Activated T-helper 1 cell treated with Interleukin-2 at 50 U/mL for 16 hours (primary cell): ENCODE measurements at places on chromosomes 11 and 22.

- DNase-seq: no peak
Observed at GRCh38 chr11:30106222-30107181, 89.7 kb upstream of the KCNA4 start.

- DNase-seq: no peak
Observed at GRCh38 chr11:86800076-86800959, at the start of gene PRSS23. TSS of gene PRSS23 (plus strand) at chr11:86800542. CDS start at chr11:86807644, 7,102 bp downstream.

- DNase-seq: no peak
Observed at GRCh38 chr22:18979957-18980356, 43.9 kb upstream of the PRODH start.

GRCh38 chr22:30643055-30643875 is 7.7 kb downstream of the SLC35E4 start:
- DNase-seq: no peak

DNA sequence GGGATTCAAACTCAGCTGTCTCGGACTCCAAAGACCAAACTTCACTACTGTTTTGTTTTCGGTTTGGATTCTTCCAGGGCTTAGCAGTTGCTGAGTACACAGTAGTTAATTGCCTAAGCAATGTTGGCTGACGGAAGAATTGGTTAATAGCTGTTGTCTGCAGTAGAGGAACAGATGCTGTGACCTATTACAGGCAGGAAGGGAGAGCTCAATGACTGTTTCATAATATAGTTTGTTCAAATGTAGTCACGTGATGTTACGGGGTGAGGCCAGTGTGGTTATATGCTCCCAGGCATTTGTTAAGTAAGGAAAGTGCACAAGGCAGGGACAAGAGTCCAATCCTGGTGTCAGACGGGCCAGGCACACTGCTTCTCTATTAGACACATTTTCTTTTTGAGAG is 222.6 kb upstream of the CCDC90B start:
- no peak for DNase-seq

GRCh38 chr11:62025487-62026105 is 58.2 kb upstream of the FTH1 start:
- DNase-seq: peak; percentile 61

GRCh38 chr11:126891556-126892217 is 108.9 kb downstream of the KIRREL3 start:
- no peak for DNase-seq

GRCh38 chr22:37410174-37411055 is 16.9 kb downstream of the ELFN2 start:
- no peak for DNase-seq

DNA sequence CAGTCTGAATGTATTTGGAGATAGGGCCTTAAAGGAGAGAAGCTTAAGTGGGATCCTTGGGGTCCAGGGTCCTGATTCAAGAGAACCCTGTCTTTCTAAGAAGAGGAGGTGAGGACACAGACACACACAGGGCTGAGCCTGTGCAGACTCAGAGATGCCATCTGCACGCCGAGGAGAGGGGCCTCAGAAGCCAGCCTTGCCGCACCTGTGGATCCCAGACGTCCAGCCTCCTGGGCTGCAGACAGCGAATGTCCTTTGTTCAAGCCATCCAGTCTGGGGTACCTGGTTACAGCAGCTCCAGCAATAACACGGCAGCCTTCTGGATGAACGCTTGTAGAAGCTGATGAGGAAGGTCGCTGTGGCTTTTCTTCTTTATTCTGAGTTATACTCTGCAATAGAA is 1086.1 kb downstream of the BRD1 start:
- no peak for DNase-seq

DNA sequence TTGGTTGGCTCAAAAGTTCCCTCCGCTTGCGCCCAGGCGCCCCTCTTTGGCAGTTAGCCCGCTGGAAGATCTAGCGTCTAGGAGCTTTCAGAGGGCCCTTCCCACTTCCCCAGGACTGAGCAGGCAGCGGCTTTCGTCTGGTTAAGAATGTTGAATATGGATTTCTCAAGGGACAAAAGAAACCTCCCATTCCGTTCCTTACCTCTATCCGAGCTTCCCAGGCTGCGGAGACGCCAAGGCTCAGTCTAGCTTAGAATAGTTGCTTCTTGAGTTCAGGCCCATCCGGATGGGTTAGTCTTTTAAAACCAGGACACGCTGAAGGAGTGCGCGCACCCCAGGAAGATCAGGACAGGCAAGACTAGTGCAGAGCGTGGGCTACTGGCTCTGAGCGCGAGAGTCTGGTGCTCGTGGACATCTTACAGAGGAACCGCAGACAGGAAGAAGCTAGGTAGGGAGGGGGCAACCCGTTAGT is 1.6 kb downstream of the NELL1 start:
- no peak for DNase-seq

DNA sequence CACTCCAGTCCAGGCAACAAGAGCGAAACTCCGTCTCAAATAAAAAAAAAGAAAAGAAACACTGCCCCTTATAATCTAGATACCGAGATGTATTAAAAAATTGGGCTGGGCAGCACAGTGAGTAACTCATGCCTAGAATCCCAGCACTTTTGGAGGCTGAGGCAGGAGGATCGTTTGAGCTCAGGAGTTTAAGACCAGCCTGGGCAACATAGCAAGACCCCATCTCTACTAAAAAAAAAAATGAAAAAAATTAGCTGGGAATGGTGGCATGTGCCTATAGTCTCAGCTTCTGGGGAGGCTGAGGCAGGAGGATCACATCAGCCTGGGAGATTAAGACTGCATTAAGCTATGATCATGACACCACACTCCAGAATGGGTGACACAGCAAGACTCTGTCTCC is 24.9 kb downstream of the DDX6 start:
- DNase-seq: no peak

DNA sequence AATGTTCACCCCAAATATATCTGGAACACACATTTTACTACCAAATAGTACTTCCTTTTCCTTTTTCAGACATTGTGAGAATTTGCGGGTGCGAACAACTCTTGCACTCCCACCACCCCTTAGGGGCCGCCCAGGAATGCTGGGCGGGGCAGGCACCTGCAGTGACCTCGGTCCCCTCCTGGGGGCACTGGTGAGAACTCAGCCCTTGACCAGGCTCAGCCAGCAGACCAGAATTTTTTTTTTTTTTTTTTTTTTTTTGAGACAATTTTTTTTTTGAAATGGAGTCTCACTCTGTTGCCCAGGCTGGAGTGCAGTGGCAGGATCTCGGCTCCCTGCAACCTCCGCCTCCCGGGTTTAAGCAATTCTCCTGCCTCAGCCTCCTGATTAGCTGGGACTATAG is 75.8 kb downstream of the ARHGAP8 start:
- no peak for DNase-seq

DNA sequence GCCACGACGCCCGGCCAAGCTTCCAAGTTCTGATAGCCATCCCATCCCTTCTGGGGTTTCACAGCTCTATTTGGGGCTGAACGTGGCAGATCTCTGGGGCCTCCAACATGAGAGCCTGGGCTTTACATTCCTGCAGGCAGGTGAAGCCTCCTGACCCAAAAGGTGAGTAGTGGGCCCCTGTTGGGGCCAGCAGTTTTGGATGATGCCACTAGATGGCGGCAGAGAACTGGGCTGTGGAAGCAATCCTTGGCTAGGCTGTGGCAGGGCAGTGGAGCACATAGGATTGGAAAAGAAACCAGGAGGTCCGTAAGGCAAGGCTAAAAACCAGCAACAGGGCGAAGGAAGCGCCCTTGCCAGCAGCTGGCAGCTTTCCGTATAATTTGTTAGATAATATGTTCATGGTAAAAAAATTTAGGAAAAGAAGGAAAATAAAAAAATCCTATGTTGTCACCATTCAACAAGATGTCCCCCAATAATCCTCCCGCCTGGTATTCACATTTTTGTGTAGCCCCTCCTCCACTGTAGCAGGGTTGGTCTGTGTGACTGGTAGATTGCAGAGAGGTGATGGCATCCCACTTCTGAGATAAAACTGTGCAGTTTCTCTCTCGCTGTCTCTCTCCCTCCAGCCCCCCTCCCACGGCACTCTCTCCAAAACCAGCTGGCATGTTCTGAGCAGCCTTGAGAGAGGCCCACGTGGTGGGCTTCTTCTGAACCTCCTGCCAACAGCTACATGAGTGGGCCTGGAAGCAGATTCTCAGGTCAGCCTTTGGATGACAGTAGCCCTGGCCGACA is 43.6 kb upstream of the OR4B1 start:
- peak; percentile 25 for DNase-seq

DNA sequence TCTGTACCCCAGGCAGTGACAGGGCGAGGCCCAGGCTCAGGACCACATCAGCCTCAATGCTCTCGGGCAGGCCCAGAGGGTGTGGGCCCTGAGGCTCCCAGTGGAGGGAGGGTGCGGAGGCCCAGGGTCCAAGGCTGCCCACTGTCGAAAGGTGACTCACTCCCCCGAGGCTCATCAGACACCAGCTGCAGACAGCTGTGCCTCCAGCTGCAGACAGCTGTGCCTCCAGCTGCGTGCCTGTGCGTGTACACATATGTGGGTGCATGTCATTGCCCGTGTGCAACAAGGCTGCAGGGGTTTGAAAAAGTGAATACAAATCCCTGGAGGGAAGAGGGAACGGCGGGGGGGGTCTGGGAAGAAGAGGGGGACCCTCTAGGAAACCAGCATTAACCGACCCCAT is 134.3 kb downstream of the BRD1 start:
- no peak for DNase-seq

- DNase-seq: no peak
Observed at GRCh38 chr11:102783016-102783415, 2.6 kb upstream of the MMP10 start.

- DNase-seq: no peak
Observed at GRCh38 chr22:42062506-42063170, 8.0 kb downstream of the NAGA start.

GRCh38 chr11:60840470-60841430 is 1.2 kb upstream of the CCDC86 start:
- DNase-seq: no peak

DNA sequence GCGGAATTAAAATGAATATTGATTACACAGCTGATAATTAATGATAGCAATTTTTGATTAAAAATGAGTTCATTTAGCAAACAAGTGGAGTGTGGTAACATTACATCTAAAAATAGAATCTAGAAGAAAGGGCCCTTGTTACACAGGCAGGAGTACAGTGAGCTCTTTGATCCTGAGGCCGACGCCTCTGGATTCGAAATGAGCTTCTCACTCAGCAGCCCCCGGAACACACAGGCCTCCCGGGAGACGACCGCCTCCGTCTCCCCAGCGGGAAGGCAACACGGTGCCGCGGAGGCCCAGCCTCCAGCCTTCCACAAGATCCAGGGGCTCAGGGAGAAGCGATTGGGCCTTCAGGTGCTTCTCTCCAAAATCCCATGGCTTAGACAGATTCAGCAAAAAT is 379.1 kb downstream of the BRD1 start:
- no peak for DNase-seq

DNA sequence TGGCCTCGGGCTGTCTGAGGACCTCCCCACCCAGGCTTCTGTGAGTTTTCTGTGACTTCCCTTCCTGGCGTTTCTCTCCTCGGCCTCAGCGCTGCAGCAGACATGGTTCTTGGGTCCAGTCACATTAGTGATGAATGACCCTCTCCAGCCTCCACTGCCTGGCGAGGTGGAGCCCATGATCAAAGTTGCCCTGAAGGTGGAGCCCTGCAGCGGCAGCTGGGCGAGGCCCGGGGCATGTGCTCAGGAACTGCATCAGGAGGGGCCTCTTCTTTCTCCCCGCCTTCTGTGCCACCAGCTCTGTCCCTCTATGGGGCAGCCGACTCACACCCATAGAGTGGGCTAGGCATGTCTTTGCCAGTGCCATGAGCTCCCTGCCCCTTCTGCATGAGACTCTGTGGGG is 1079.7 kb downstream of the TBC1D22A start:
- DNase-seq: no peak

- DNase-seq: no peak
Observed at GRCh38 chr11:110355011-110355744, 58.8 kb upstream of the RDX start.

GRCh38 chr11:8335683-8336082 is 72.0 kb upstream of the LMO1 start:
- no peak for DNase-seq

DNA sequence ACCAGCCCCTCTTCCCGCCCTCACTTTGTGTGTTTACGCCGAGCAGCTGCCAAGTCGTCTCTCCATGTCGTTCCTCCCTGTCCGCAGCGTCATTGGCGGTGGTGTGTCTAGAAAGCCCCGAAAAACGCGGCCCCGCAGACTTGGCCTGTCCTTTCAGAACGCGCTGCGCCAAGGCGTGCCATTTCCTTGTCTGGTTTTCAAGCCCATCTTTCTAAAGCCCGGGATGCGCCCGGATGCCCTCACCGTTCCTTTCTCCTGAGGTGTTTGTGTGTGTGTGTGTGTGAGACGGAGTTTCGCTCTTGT is 557 bp downstream of the MOV10L1 start:
- DNase-seq: no peak

DNA sequence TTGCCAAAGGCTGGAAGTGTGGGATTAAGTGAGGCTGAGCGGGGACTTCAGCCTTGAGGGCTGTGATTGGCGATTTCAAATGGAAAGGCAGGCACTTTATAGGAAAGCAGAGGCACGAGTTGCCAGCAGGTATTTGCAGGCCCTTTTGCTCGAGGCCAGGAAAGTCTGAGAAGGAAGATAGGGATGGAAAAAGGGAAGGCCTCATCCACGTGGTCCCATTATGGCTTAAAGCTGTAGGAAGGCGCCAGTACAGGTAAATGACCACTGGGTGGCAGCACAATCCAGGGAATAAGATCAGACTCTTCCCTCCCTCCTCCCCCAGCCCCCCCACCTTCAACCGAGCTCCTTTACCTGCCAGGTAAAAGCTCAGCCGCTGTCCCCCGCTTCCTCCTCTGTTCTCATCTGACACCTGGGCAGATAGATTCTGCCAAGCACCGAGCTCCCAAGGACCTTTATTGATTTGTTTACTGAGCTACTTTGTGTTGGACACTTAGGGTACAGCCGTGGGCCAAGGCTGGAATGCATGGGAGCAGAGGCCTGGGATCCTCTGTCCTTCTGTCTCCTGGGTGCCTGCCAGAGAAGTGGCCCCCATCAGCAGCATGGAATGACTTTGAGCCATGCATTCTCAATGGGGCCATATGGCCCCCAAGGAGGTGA is 7.5 kb downstream of the P2RX3 start:
- DNase-seq: peak; percentile 43

DNA sequence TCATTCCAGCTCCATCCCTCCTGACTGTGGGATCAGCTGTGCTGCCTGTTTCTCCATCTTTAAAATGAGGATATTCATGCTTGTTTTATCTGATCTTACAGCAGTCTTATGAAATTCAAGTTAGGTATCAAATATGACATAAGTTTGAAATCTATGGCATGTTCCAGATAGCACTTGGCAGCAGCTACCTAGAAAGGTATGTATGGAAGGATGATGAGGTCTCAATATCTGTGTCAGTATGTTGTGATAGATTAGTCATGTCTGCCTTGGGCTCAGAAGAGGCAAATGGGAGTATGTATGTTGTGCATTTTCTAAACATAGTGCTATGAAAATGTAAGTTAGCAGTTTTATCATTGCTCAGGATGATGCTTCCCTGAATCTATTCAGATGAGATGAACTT is 122.1 kb downstream of the NAV2 start:
- no peak for DNase-seq

GRCh38 chr11:26830757-26831156 is 108.9 kb upstream of the SLC5A12 start:
- no peak for DNase-seq

- no peak for DNase-seq
Observed at GRCh38 chr11:61328351-61328750, 4.6 kb downstream of the DDB1 start.
